Fibroblast of skin of left quadriceps (primary cell): ENCODE measurements at places on chromosomes 6 and 20.

- DNase-seq = no peak
These were observed 1.6 kb downstream of the CPXM1 start for GRCh38 chr20:2798814-2799213.

DNA sequence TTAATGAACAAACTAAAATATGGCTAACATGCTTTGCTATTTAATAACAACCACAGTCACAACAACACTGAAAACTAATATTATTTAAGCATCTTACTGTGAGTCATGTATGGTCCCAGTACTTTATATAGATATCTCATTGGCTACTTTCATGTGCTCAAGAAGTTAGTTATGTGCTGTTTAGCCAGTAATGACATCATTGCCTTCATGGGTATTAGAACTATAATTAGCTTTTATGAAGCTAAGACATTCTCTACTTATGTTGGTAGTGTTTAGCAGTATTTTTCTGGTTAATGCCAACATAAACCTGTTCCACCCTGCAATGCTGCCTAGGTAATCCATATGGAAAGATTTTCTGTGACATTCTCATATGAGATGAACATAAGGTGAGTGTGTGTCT, 56.1 kb downstream of the ADGRG6 start:
- no peak for DNase-seq

DNA sequence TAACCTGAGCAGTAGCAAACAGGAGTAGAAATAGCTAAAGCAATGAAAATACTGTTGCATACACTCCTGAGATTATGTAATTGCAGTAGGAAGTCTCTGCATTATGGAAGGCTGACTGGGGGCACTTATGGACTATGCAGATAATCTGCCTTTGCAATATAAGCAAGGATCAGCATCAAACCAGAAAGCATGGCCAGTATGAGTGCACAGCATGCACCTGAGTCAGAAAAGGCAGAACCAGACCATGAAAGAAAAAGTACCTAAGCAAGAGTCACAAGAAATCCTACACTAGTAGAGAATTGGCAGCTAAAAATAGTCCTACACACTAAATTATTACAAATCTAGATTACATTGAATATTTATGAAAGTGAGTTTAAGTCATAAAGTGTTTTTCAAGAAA, 164.3 kb downstream of the KIF6 start:
- no peak for DNase-seq

- no peak for DNase-seq
These were observed 392.4 kb upstream of the SOX4 start for GRCh38 chr6:21201187-21201586.

DNA sequence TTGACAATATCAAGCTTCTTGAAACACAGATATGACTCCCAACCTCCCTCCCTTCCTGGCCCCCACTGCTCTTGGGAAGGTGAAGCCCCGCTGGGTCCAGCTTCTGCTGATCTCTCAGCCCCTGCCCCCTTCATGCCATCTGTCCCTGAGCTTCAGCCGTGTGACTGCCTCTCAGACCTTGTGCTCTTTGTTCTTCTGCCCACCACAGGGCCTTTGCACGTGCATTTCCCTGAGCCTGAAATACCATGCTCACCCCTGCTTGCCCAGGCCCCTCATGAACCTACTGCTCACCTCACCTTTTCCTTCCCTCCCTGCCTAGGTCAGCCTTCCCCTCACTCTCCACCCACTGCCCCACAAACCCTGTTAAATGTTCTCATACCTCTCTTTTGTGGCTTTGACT, 241.7 kb upstream of the PMEPA1 start:
- DNase-seq = no peak

- DNase-seq = no peak
These were observed 48.1 kb upstream of the MC3R start for GRCh38 chr20:56200456-56200855.
